NCI-H510A (cell line): ENCODE measurements at places on chromosomes 6 and 20.

DNA sequence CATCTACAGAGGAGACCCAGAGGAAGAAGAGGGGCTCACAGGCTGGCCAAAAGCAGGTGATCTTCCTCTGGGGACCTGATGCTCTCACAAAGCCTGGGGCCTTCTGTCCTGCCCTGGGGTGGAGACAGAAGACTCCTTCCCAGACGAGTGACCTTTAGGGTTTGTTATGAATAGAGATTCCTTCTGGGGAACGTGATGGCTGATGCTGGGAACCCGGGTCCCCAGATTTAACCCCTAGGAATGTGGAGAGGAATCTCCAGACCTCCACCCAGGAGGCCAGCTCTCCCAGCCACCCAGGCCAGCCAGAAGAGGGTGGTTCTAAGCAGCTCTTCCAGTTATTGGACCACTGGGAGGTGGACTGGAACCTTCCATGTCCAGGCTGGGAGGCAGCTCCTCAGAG is 16.8 kb upstream of the CCN5 start:
- DNase-seq: no peak

DNA sequence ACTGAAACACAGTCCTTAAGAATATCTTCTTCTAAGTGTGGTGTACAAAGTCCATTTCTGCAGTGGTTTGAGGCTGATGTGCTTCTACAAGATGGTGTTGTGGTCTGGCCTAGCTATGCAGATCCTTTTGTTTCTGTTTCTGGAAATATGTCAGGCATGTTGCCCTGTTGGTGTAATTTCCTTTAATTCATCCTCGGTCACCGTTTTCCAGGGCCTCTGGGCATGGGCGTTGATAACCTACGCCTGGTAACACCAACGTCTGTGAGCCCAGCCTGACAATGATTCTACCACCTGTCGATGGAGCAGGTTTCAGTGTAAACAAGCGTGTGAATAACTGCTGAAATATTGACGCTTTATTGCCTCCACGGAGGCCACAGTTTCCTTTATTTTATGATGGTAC is 33.3 kb upstream of the AFDN start:
- DNase-seq: no peak

- no peak for DNase-seq
Measured at GRCh38 chr6:125728739-125729138, 20.7 kb upstream of the HEY2 start.

- DNase-seq: no peak
Measured at GRCh38 chr20:32670773-32671455, 2.8 kb downstream of the C20orf203 start.

DNA sequence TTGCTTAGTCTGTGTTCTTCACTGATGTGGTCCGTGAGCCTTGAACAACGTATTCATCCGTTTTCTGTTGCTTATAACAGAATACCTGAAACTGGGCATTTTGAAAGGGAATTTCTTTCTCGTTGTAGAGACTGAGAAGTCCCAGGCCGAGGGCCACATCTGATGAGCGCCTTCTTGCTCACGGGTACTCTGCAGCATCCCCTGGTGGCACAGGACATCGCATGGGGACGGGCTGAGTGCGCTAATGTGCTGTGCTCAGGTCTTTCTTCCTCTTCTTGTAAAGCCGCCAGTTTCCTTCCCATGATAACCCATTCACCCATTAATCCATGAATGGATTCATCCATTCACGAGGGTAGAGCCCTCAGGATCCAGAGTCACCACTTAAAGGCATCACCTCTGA is 161.0 kb downstream of the NFATC2 start:
- DNase-seq: no peak

DNA sequence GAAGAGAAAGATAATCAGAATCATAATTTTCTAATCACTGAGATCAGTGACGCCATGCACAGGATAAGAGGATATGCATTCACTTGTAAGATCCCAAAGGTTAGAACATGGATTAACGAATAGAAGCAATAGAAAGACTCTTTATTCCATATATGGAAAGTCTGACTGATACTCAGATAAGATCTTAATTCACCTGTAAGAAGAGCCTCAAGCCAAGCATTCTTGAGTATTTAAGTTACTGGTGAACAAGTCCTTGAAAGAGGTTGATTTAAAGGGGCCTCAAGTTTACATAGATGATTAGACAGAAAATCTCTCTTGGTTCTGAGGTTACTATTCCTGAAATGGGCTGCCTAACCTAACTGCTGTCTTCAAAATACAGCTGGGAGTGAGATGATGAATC is 53.8 kb upstream of the MTRF1L start:
- no peak for DNase-seq

DNA sequence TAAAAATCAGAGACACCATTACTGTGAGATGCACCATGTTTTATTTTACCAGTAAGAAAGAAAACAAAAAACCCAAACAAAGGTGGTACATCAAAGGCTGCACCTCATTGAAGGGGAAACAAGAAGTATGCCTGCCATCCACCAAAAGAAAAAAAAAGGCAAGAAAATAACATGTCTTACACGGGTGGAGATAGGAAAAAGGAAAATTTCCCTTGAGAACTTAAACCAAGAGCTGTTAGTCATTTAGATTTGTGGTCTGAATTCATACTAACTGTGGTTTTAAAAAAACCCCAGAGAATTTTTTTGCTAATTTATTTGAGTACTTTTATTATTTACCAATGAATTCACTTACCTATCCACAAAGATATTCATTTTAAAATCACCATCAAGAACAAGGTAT is 144.0 kb downstream of the LRRC1 start:
- no peak for DNase-seq

- DNase-seq: no peak
Measured at GRCh38 chr6:44305200-44305725, 7.9 kb downstream of the AARS2 start.

DNA sequence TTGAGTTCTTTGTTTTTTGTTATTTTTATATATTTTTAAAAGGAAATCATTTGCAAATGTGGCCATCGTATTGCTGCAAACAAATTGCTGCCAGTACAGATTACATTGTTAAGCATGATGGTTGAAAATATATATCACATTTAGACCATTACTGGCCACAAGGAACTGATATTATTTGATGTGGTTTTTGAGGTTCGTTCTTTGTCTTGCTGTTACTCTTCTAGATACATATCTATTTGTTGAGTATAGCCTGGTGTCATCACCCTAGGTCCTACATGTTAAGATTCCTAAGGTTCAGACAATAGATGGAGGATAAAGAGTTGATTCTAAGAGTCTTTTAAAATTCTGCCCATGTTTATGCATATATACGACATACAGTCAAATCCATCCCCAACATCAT is 306.0 kb downstream of the FARS2 start:
- DNase-seq: no peak

DNA sequence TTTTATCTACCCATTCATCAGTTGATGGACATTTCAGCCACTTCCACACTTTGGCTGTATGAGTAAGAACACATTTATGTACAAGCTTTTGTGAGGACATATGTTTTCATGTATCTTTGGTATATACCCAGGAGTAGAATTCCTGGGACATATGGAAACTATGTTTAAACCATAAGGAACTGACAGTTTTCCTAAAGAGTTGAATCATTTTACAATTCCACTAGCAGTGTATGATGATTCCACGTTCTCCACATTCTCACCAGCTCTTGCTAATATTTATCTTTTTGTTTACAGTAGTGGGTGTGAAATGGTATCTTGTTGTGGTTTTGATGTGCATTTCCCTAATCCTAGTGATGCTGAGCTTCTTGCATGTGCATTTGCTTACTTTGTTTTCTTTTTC is 338.1 kb downstream of the PLCB1 start:
- no peak for DNase-seq

- no peak for DNase-seq
Measured at GRCh38 chr6:135159531-135159930, 21.6 kb upstream of the MYB start.

- DNase-seq: no peak
Measured at GRCh38 chr6:11923621-11924020, 88.5 kb upstream of the HIVEP1 start.

DNA sequence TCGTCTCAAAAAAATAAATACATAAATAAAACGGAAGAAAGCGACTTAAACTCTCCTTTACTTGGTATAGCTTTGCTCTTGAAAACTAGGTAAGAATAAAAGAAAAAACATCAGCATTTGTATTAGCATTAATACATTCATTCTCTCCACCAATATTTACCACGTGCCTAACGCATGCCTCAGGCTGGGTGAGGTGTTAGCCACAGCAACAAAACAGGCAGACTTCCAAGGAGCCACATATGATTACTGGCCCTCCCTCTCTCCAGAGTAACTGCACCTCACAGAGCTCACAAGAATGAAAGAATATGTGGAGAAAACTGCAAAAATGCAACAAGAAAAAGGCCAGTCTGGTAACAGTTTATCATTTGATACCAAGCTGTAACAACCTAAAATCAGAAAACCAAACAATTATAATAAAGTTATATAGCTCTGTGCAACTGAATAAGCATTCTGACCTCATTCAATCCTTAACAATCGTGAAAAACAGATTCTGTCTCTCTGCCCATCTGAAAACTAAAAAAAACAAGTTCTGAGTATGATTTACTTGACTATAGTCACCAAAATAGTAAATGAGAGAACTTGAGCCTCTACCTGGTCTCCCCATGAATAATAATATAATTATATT is 5.2 kb downstream of the NAPB start:
- no peak for DNase-seq

DNA sequence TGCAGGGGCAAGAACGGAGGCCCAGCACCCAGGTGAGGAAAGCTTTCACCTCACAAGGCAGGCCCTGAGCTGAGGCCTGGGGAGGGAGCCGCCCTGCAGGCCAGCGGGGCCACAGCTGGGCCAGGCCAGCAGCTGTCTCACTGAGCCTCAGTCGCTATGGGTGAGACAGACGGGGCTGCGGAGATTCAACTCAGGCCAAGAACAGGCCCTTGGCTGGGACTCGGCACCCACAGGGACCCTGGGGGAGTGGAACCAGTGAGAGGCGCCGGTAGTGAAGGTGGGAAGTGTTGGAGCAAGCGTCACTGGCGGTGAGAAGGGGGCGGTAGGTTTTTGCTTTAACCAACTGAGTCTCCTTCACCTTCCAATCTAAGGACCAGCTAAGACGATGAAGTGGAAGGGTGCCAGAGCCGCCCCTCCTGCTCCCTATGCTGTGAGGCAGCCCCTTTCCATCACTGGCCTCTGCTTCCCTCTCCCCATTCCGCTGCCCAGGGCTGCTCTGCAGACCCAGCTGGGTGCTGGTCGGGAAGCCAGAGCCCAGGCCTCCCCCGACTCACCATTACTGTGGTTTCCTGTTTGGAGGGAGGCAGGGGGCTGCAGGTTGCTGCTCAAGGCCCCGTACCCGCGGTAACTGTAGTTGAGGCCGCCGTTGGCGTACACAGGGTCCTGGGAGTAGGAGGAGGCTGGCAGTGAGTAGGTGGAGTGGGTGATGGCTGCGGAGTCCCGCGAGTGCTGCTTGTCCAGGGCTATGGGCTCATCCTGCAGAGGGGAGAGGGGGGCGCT is 93.7 kb downstream of the ASXL1 start:
- no peak for DNase-seq

DNA sequence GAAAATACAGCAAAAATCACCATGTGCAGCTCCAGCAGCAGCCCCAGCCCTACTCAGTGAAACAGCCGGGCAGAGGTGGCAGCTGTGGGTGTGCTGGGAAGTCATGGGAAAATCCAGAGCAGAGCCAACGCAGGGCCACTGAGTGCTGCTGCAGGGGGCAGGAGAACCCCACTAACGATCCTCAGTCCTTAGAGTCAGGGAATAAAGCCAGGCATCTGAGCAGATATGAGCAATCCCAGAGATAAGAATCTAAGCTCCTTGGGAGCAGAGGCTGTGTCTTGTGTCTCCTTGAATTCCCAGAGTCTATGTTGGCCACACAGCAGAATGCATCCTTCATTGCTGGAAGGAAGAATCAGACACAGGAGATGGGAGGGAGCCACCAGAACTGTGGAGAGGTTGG is 493.1 kb upstream of the MAP3K7 start:
- no peak for DNase-seq

- DNase-seq: no peak
Measured at GRCh38 chr6:11917951-11918738, 94.0 kb upstream of the HIVEP1 start.

DNA sequence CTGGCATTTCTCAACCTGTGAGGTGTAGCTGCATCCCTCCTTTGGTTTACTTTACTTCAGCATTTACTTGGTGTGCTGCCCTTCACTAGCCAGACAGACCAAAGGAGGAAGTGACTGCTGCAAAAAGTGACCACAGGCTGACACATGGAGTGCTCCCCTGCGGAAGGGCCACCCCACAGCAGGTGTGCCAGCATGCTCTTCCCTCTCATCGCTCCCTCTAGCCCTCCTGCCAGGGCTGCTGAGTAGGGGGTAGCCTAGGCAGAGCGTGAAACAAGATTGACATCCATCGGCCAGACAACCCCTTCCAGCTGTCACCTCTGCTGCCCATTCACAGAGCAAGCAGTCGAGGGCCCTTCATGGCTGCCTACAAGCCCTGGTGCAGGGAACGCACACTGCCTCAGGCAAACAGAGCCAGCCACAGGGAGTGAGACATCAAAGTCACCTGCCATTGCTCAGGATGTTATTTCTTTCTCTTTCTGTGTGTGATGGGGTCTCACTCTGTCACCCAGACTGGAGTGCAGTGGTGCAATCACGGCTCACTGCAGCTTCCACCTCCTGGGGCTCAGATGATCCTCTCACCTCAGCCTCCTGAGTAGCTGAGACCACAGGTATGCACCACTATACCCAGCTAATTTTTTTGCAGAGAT is 102.0 kb upstream of the RPS6KA2 start:
- no peak for DNase-seq

DNA sequence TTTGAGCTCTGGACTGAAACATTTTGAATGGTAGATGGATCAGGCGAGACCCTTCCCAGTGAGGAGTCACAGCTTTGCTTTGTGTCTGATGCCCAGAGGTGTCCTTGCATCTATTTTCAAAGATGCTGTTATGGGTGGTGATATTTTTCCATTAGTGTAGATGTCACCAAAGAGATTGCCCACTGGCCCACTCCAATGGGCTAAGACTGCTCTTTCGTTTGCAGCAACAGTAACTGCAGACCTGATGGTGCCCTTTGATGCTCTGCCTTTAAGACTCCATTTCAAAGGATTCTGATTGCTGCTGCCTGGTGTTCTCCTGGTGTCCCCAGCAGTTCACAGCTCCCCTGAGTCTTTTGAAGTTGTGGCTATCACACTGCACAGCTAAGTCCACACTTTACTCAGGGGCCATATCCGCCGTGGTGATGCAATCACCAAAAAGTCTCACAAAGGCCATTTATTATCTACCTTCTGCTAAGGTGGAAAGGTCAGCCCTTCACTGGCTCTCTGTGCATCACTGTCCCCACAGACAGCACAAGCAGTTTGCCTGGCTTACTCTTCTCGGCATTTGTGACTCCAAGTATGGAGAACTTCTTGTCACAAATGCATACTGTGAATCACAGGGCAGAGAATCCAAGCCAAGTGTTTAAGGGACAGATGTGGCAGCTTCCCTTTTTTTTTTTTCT is 56.4 kb downstream of the NOX3 start:
- no peak for DNase-seq

GRCh38 chr6:76490456-76490855 is 418.0 kb upstream of the IMPG1 start:
- no peak for DNase-seq

GRCh38 chr6:157304899-157305663 is 18.2 kb downstream of the TMEM242 start:
- no peak for DNase-seq

GRCh38 chr6:21441386-21441785 is 152.2 kb upstream of the SOX4 start:
- DNase-seq: no peak
